DND-41 (cell line): ENCODE measurements at places on chromosomes 6 and 20.

DNA sequence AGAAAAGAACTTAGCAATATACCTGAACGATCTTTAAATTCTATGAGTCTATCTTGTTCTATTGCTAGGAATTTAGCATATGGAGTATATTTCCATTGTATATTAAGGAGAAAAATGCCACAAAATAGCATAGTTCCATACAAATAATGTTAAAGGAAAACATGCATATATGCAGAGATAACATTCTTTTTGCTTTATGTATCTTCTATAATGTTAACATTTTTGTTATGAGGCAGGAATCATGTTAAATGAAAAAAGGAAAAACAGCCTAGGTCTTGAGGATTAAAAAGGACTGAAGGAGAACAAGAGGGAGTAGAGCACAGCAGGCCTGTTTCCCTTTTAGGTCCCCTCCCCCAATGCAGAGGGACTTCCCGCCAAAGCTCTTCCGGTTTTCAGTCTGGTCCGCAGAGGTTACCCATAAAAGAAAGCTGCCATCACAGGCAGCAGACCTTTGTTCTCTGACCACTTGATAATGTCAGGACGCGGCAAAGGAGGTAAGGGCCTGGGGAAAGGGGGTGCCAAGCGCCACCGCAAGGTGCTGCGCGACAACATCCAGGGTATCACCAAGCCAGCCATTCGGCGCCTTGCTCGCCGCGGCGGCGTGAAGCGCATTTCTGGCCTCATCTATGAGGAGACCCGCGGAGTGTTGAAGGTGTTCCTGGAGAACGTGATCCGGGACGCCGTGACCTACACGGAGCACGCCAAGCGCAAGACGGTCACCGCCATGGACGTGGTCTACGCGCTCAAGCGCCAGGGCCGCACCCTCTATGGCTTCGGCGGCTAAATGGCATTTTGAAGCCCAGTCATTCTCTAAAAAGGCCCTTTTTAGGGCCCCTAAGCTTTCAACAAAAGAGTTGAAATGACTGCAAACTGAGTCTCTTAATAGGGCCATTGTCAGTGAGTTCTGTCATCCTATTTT, 108.4 kb upstream of the PRSS16 start:
- DNase-seq = peak; percentile 94
- H3K4me1 ChIP-seq = peaks cover 76% of the 10 kb centered on the region
- peak overlapping the region; percentile 74 for H3K4me3 ChIP-seq

- DNase-seq = peak; percentile 67
- H3K36me3 ChIP-seq = no peaks in the 10 kb centered on the region
- H3K4me3 ChIP-seq = no peak overlapping the region
- peaks cover under 1% of the 10 kb centered on the region for H3K27me3 ChIP-seq
- no peaks in the 10 kb centered on the region for H3K4me1 ChIP-seq
Measured at GRCh38 chr20:50980851-50981713, 22.5 kb downstream of the MOCS3 start.

DNA sequence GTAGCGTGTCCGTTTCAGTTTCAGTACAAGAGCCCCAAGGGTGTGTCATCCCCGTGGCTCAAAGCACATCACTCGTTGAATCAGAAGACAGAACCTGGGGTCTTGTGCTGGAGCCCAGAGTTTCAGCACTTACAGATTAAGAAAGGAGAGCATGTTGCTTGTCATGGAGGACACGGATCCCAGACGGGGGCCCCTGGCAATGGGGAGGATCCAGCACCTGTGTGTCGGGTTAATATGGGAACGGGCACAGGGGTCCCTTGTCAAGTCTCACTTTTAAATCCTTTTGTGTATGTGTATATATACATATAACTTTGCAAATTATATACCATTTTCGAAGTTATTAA, 23.4 kb downstream of the THBS2 start:
- H3K4me1 ChIP-seq = no peaks in the 10 kb centered on the region
- no peak for DNase-seq
- no peak overlapping the region for H3K4me3 ChIP-seq
- no peaks in the 10 kb centered on the region for H3K36me3 ChIP-seq

GRCh38 chr20:21134883-21135493, 9.1 kb downstream of the KIZ start:
- H3K4me1 ChIP-seq = no peaks in the 10 kb centered on the region
- no peak overlapping the region for H3K27ac ChIP-seq
- no peaks in the 10 kb centered on the region for H3K27me3 ChIP-seq
- no peak overlapping the region for H3K4me3 ChIP-seq

- no peak overlapping the region for H3K27ac ChIP-seq
- peaks cover 5% of the 10 kb centered on the region for H3K27me3 ChIP-seq
- no peaks in the 10 kb centered on the region for H3K36me3 ChIP-seq
- no peaks in the 10 kb centered on the region for H3K4me1 ChIP-seq
- no peak for DNase-seq
Measured at GRCh38 chr6:169967687-169968086, 216.3 kb downstream of the ERMARD start.

DNA sequence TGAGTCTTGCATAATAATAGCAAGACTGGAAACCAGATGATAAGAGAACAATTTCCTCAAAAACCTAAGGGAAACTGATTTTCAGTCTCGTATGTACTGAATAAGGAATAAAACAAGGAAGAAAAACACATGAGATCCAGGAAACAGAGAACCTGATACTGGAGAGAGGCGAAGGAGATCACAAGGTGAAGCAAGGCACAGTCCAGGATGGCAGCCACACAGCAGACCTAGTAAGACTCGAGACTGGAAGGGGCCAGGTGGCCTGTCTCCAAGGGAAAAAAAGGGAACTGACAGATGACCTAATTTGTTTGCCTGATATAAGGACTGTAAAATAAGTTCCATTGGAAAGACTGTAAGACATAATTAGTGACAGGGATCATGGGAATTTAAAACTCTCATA, 71.1 kb downstream of the TASP1 start:
- peak overlapping the region; percentile 60 for H3K27ac ChIP-seq
- no peak for DNase-seq
- no peak overlapping the region for H3K4me3 ChIP-seq
- no peaks in the 10 kb centered on the region for H3K27me3 ChIP-seq
- no peaks in the 10 kb centered on the region; the same call in 1 of the 2 replicates for H3K4me1 ChIP-seq

- peaks cover 3% of the 10 kb centered on the region for H3K27me3 ChIP-seq
- no peaks in the 10 kb centered on the region for H3K36me3 ChIP-seq
- no peak overlapping the region for H3K27ac ChIP-seq
- no peak for DNase-seq
Measured at GRCh38 chr20:32018269-32019155, 8.3 kb downstream of the CCM2L start.

- no peaks in the 10 kb centered on the region for H3K27me3 ChIP-seq
- H3K4me3 ChIP-seq = no peak overlapping the region
- H3K4me1 ChIP-seq = no peaks in the 10 kb centered on the region
- DNase-seq = no peak
- H3K36me3 ChIP-seq = no peaks in the 10 kb centered on the region
Measured at GRCh38 chr6:55319961-55320695, 7.1 kb upstream of the GFRAL start.
